ENCODE measurements at places on chromosomes 4 and X.

DNA sequence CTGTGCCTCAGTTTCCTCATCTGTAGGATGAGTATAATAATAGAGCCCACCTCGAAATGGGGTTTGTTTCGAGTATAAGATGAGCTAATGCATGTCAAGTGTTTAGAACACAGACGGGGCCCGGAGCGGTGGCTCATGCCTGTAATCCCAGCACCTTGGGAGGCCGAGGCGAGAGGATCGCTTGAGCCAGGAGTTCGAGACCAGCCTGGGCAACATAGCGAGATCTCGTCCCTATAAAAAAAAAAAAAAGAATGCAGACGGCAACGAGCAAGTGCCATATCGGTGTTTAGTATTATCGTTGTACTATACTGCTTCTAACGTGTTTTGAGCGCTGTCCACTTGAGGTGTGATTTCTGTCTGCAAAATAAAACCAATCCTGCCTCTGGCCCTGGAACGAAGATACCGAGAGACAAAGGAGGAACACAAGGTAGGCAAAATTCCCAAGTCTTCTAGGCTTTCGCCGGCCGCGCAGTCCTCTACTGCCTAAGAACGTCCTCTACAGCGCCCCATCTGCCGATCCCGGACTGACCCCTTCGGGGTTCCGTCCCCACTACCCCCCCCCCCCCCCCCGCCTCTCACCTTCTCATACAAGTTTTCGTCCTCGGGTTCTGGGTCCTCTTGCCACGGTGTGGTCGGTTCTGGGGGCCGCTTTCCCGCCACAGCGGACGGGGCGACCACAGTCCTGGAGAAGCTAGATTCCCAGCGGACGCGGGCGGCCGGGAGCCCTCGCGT lies 442 bp downstream of the NDUFB11 start:
- no peak for DNase-seq

- no peak for DNase-seq
These were observed 84.7 kb upstream of the RAPGEF2 start for GRCh38 chr4:159018062-159018629.

DNA sequence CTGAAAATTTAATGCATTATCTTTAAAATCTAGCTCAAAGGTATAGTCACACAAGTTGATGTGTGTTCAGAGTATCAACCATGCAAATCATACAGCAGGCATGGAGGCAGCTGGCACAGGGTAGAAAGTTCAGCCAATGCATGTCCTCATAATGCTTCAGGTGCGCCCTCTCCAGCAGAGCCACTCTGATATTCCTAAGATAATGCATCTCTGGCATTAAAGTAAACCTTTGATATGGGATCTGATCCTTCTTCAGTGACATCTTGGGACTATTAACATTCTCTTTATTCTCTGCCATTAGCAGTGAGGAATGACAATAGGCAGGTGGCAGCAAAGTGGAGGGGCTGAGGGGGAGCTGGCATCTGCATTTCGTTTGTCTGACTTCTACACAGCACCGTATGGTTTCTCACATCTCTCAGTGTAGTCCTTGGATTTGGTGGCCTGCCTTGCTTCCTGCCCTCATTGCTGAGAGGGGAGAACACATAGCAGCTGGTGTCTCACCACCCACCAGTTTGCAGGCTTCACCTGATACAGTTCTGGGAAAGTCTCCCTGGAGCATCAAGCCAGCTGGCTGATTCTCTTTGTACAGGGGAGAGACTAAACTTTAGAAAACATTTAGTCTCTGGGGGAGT lies 168.7 kb upstream of the TBC1D9 start:
- DNase-seq: no peak

DNA sequence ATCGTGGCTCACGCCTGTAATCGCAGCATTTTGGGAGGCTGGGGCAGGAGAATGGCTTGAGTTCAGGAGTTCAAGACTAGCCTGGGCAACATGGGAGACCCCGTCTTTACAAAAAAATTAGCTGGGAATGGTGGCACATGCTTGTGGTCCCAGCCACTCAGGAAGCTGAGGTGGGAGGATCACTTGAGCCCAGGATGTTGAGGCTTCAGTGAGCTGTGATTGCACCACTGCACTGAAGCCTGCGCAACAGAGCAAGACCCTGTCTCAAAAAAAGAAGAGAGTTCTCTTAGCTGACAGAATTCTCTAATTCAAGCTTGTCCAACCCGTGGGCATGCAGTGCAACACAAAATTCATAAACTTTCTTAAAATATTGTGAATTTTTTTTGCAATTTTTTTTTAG lies 95.6 kb upstream of the CBR4 start:
- no peak for DNase-seq

GRCh38 chr4:53089936-53090729 lies 228.0 kb downstream of the RASL11B start:
- no peak for DNase-seq

GRCh38 chr4:79561751-79562150 lies 153.7 kb upstream of the GK2 start:
- no peak for DNase-seq

GRCh38 chr4:160927311-160927710 lies 1236.5 kb downstream of the FSTL5 start:
- DNase-seq: no peak

DNA sequence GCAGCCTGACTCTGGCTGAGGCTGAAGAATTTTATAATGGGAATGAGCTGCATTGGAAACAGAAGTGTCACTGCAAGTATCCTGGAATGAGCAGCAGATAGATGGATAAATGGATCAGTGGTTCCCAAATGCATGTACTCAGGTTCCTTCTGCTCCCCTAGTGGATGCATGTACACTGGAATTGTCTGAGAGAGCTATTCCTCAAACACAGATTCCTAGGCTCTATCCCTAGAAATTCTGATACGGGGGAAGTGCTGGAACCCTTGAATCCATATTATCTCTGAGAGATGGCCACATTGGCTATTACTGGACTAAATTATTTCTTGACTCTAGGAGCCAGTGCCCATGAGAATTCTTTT lies 64.8 kb downstream of the TMEM131L start:
- no peak for DNase-seq

- no peak for DNase-seq
These were observed 578.2 kb downstream of the KLHL13 start for GRCh38 chrX:117538178-117539089.

DNA sequence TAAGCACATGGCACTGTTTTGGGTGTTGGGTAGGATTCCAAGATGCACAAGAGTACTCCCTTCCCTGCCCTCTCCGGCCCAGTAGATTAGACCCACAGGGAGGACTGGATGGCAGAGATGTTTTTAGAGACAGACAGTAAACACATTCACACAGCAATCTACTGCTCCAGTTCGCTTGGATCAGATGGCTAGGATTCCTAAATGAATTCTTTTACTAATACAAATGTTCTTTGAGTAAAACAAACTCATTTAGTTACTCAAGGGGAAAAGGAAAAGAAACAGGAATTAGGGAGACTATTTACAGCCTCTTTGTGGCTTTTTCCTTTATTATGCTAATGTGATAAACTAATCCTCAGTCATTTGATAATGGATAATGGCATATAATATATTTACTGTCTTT lies 5.9 kb downstream of the SNX25 start:
- no peak for DNase-seq

DNA sequence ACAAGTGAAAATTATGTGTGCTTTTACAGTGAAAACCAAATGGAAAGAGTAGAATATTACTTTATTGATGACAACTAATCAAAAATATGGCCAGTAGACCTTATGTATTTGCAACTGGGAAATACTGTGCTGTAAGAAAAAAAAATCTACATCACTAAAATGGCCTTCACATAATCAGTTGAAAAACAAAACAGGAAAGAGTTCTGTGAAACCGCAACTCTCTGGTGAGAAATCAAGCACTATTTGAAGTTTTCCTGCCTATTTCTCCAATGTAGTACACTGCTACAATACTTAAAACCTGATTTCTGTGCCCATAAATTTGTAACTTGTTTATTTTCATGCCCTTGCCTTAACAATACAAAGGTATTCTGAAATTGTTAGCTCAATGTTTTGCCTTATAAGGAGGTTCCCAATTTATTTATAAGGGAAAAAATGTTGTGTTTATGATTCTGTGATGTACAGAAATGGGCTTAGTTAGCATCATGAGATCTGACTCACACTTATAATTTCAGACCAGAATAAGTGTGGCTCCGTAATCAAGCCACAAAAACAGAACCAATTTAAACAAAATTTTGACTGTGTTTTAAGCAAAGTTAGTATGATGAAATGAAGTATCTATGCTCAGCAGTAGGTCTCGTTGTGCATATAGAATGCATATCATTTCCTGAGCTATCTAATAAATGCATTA lies 147.1 kb downstream of the FAT4 start:
- DNase-seq: no peak

GRCh38 chrX:39897741-39898097 lies 200.0 kb downstream of the BCOR start:
- no peak for DNase-seq

DNA sequence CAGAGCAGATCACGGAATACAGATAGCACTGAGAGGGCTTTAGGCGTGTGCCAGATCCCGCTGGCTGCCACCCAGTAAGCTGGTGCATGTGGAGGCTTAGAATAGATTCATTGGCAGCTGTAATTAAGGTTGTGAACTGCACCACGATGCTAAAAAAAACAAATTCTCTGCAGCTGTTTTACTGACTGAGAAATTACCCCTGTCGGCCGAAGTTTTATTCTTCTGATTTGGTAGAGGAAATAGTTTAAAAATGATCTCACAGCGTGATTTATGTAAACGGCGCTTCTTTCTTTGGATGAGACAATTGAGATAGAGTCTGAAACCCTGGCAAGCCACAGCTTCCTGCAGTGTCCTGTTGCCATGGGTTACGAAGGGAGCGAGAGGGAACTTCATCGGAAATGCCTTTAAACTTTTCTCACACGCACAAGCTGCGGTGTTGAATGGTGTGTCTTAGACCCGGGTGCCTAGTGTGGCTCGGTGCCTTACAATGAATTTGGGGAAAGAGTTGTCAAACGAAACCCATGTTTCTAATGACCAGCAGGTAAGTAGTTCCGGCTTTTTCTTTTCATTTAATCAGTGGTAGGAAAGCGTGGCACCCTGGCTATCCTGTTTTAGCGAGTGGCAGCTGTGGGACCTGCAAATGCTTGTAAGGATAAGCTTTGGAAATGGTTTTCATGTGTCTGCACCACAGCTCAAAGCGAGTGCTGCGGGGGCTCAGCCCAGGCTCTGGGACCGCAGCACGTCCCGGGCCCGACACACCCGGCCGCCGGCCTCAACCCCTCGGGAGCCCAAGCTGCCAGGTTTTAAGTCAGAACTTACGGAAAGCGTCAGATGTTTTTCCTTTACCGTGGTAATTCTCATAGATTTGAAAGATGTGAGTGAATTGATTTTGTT lies 71.7 kb upstream of the HGFAC start:
- no peak for DNase-seq

GRCh38 chr4:4327652-4328121 lies 37.6 kb downstream of the ZBTB49 start:
- DNase-seq: peak; percentile 75

- DNase-seq: no peak
These were observed 54.4 kb upstream of the HGFAC start for GRCh38 chr4:3387154-3387942.

- no peak for DNase-seq
These were observed 65.1 kb downstream of the KDM6A start for GRCh38 chrX:44938111-44938510.

GRCh38 chr4:6955261-6955911 lies 45.8 kb downstream of the TBC1D14 start:
- DNase-seq: peak; percentile 71

DNA sequence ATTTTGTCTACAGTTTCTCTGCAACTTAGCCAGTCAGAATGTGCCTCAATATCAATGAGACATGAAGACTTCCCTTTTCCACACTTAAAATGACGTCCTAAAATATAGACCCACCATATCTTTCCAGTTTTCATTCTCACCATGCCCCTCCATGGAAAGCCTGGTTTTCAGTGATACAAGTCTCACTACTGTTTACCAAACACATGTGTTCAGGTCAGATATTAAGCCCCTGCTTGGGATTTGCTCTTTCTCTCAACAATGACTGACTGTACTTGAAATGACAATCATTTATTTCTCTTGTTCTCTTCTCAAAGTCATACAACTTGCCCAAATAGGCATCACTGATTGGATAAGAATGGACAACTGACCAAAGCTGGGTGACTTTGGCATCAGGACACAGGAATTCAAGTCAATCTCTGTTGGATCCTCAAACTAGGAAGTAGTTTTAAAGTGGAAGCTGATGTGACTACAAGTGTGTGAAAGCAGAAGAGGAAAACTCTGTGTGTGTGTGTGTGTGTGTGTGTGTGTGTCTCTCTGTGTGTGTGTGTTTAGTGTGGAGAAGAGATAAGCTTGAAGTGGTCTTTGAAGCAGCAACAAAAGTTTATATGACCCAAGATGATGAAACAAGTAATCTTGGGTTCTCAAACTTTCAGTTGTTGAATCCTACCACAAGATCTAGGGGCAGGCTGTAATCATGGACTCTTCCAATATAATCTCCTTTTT lies 217.4 kb upstream of the FGF13 start:
- DNase-seq: no peak

DNA sequence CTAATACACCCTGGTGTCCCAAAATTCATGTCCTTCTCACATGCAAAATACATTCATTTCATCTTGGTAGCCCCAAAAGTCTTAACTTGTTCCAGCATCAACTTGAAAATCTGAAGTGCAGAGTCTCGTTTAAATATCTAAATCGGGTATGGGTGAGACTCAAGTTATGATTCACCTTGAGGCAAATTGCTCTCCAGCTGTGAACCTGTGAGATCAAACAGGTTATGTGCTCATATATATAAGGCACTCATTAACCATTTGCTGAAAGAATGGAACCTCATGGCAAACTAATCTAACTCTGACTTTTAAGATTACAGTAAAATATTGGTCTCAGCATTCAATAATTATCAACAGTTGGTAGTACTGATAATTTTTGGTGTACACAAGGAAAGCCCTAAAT lies 55.5 kb downstream of the PDLIM5 start:
- DNase-seq: no peak

GRCh38 chr4:14247767-14248166 lies 620.2 kb upstream of the BOD1L1 start:
- no peak for DNase-seq

DNA sequence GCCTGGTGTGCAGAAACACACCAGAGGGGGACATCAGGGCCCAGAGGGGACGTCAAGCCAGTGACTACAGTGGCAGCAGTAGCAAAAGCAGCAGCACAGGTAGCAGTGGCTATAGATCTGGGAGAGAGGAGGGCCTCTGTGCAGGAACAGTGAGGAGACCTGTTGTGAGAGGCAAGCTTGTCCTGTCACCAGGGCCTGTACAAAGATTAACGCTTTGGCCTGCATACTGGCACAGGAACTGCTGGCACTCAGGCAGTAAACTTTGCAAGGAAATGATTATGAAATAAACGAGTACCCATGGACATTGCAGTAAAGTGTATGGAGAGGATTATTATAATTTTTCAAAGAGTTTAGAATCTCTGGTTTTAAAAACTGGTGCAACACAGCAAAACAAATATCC lies 5.5 kb upstream of the PHF8 start:
- DNase-seq: no peak

DNA sequence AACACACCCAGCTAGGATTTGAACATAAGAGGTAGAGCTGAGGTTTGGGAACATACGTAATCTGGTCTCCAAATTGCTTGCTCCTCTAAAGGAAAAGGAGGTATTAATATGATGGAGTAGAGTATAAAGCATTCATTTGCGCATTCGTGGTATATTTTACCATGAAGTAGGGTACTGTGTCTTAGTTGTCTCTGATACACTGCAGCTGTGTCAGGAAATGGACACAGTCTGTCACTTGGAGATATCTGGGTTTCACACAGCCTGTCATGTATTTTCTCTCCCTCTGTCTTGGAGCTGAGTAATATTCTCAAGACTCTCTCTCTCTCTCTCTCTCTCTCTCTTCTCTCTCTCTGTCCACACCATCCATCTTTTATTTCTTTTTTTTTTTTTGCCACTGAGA lies 274.8 kb upstream of the UGT8 start:
- DNase-seq: no peak
